Activated CD4-positive, alpha-beta T cell treated with anti-CD3 and anti-CD28 coated beads, Interleukin-2, amount 10 ng/mL, durations not matched to agents 24 days and 14 days (primary cell): ENCODE measurements at places on chromosomes 11 and 22. TPM values are rescaled to one million over a fixed set of nuclear protein-coding genes. Genes with fewer than 3 reads are reported as not detected.

- peaks cover 13% of the 10 kb centered on the region for H3K4me1 ChIP-seq
- no peaks in the 10 kb centered on the region for H3K27me3 ChIP-seq
- DNase-seq, result no peak
- peaks cover 24% of the 10 kb centered on the region for H3K36me3 ChIP-seq
Measured at GRCh38 chr22:45418056-45418769, 4.7 kb downstream of the RIBC2 start.

GRCh38 chr11:9718147-9718546 lies 54.3 kb downstream of the SWAP70 start:
- no peak overlapping the region for H3K27ac ChIP-seq
- H3K36me3 ChIP-seq, result peaks cover 15% of the 10 kb centered on the region
- H3K27me3 ChIP-seq, result no peaks in the 10 kb centered on the region
- peaks cover 20% of the 10 kb centered on the region for H3K4me1 ChIP-seq
- DNase-seq, result no peak

CCDC73 gene
- total RNA-seq, result not detected in 2 replicates

MAJIN gene
- 0.71 TPM in 1 of 2 replicates, not detected in the other for total RNA-seq

HORMAD2 gene
- not detected in 2 replicates for total RNA-seq

GRCh38 chr11:106524436-106524835 lies 447.0 kb downstream of the AASDHPPT start:
- no peaks in the 10 kb centered on the region for H3K36me3 ChIP-seq
- H3K4me1 ChIP-seq, result no peaks in the 10 kb centered on the region
- no peak overlapping the region for H3K27ac ChIP-seq
- H3K27me3 ChIP-seq, result no peaks in the 10 kb centered on the region
- no peak overlapping the region for H3K4me3 ChIP-seq

OR8G1 gene
- not detected in 2 replicates for total RNA-seq

MS4A6A gene
- 0.28 TPM in 1 of 2 replicates, not detected in the other for total RNA-seq

DNA sequence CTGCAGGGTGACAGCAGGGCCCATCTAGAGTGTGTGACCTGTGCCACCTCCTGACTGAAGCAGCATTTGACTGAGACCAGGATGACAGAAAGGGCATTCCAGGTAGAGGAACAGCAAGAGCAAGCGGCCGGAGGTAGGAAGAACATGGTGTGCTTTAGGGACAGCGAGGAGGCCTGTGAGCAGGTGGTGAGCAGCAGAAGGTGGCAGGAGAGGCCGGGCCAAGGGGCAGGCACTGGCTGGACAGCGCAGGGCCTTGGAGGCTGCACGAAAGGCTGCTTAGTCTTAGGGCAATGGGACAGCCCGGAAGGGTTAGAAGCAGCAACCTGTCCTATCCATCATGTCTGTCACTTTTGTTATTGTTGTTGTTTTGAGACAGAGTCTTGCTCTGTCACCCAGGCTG lies 17.6 kb upstream of the LRRC32 start:
- H3K27me3 ChIP-seq, result peaks cover 4% of the 10 kb centered on the region
- no peak overlapping the region for H3K4me3 ChIP-seq
- no peak overlapping the region for H3K27ac ChIP-seq
- no peak for DNase-seq

DNA sequence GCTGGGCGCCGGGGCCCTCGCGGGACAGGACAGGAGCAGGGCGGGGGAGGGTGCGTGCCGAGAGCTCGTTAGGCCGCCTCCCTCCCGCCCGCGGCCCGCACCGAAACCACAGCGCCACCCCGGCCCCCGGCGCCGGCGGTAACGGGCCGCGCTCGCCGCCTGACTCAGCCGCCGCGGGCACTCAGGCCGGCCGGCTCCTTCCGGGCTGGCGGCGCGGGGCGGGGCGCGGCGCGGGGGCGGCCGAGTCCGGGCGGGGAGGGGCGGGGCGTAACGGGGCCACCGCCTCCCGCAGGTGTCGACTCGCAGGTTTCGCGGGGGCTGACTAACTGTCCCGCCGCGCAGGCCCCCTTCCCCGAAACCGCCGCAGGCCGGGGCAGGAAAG lies at the start of gene AP5B1:
AP5B1 (minus strand) TSS at position 207 of the 382 bp plus-strand sequence. CDS start 385 bp downstream, outside the sequence.
- peaks cover 15% of the 10 kb centered on the region for H3K36me3 ChIP-seq
- H3K4me1 ChIP-seq, result peaks cover 30% of the 10 kb centered on the region
- peak; percentile 92 for DNase-seq
- peak within 1 kb of the TSS; percentile 91 for H3K4me3 ChIP-seq
- H3K27me3 ChIP-seq, result peaks cover 23% of the 10 kb centered on the region

GRCh38 chr22:39298241-39298987 lies 21.0 kb downstream of the RPL3 start:
- H3K4me3 ChIP-seq, result no peak overlapping the region
- peaks cover 6% of the 10 kb centered on the region for H3K4me1 ChIP-seq
- H3K36me3 ChIP-seq, result no peaks in the 10 kb centered on the region
- H3K27me3 ChIP-seq, result peaks cover 25% of the 10 kb centered on the region
- no peak for DNase-seq

SAA1 gene
- total RNA-seq, result not detected in 2 replicates

DNA sequence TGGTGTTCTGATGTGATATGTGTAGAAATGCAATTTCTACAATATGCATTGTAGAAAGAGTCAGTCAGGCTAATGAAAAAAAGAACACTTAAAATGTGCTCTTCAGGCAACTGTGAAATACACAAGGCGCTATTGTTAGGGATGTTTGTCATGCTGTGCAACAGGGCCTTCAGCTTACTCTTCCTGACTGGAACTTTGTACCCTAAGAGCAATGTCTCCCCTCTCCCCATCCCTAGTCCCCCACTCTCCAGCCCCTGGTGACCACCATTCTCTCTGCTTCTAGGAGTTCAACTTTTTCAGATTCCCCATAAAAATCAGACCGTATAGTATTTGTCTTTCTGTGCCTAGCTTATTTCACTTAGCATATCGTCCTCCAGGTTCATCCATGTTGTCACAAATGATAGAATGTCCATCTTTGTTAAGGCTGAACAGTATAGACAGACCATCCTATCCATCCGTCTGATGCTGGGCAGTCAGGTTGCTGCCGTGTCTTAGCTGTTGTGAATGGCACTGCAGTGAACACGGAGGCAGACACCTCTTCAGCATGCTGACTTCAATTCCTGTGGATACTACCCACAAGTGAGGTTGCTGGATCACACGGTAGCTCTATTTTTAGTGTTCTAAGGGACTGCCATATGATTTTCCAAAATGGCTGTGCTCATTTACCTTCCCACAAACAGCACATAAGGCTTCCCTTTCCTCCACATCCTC lies 10.7 kb downstream of the NDUFV1 start:
- DNase-seq, result no peak
- H3K36me3 ChIP-seq, result peaks cover 9% of the 10 kb centered on the region
- H3K27me3 ChIP-seq, result no peaks in the 10 kb centered on the region
- no peak overlapping the region for H3K4me3 ChIP-seq

- no peak overlapping the region for H3K27ac ChIP-seq
- H3K36me3 ChIP-seq, result no peaks in the 10 kb centered on the region
- H3K4me1 ChIP-seq, result no peaks in the 10 kb centered on the region
Measured at GRCh38 chr11:103792981-103793468, 243.4 kb upstream of the DDI1 start.

- no peak overlapping the region for H3K4me3 ChIP-seq
- no peaks in the 10 kb centered on the region for H3K27me3 ChIP-seq
- peaks cover 12% of the 10 kb centered on the region for H3K36me3 ChIP-seq
- DNase-seq, result no peak
- no peak overlapping the region for H3K27ac ChIP-seq
- H3K4me1 ChIP-seq, result peaks cover 23% of the 10 kb centered on the region
Measured at GRCh38 chr22:46935506-46936377, 173.3 kb downstream of the TBC1D22A start.

GRCh38 chr11:73576185-73576614 lies 21.7 kb downstream of the FAM168A start:
- no peak for DNase-seq
- H3K36me3 ChIP-seq, result peaks cover 28% of the 10 kb centered on the region
- H3K27me3 ChIP-seq, result no peaks in the 10 kb centered on the region
- H3K4me3 ChIP-seq, result no peak overlapping the region
- peaks cover 23% of the 10 kb centered on the region for H3K4me1 ChIP-seq
- no peak overlapping the region for H3K27ac ChIP-seq

DNA sequence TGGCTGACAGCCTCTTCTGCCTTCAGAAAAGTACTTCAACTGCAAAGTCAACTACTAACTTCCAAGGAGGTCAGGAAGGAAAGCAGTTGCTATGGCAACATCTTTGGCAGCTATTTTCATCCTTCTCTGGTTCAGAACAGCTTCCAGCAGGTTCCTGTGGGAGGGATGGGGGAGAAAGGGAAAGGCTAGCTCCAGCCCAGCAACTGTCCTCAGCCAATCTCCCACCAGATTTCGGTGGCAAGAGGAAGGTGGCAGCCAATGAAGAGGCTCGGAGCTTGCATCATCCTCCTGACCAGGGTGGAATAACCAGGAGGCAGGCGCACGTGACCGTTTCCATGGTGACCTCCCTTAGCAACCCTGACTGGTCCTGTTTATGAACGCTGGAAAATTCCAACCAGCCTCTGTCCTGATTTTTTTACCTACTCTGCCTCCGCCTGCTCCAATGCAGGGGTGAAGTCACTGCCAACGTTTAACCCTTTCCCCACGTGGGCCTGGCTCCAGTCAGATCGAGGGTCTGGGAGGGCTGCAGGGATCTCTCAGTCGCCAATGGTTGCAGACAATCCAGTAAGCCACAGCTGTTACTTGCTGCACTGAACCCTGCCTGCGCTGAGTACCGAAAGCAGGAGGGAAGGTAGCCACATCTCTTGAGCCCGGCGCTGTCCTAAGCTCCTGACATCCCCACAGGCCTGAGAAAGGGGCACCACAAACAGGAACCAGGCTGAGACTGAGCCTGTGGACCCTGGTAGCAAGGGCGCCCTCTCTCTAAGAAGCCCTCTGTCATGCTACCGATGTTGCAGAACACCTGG lies 11.2 kb upstream of the MALAT1 start:
- H3K27ac ChIP-seq, result peak overlapping the region; percentile 84
- no peak overlapping the region for H3K4me3 ChIP-seq
- no peaks in the 10 kb centered on the region for H3K36me3 ChIP-seq
- DNase-seq, result peak; percentile 82
- no peaks in the 10 kb centered on the region for H3K27me3 ChIP-seq

CCT8L2 gene
- total RNA-seq, result not detected in 2 replicates

DNA sequence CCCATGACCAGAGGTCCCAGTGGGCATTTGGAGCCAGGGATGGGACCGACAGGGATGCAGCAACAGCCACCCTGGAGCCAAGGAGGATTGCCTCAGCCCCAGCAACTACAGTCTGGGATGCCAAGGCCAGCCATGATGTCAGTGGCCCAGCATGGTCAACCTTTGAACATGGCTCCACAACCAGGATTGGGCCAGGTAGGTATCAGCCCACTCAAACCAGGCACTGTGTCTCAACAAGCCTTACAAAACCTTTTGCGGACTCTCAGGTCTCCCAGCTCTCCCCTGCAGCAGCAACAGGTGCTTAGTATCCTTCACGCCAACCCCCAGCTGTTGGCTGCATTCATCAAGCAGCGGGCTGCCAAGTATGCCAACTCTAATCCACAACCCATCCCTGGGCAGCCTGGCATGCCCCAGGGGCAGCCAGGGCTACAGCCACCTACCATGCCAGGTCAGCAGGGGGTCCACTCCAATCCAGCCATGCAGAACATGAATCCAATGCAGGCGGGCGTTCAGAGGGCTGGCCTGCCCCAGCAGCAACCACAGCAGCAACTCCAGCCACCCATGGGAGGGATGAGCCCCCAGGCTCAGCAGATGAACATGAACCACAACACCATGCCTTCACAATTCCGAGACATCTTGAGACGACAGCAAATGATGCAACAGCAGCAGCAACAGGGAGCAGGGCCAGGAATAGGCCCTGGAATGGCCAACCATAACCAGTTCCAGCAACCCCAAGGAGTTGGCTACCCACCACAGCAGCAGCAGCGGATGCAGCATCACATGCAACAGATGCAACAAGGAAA lies 27.3 kb upstream of the L3MBTL2 start:
- peaks cover 59% of the 10 kb centered on the region for H3K36me3 ChIP-seq
- peaks cover 11% of the 10 kb centered on the region for H3K4me1 ChIP-seq
- no peak for DNase-seq

TIGD3 gene
- total RNA-seq, result 1.2 and 1.6 TPM in 2 replicates

DNA sequence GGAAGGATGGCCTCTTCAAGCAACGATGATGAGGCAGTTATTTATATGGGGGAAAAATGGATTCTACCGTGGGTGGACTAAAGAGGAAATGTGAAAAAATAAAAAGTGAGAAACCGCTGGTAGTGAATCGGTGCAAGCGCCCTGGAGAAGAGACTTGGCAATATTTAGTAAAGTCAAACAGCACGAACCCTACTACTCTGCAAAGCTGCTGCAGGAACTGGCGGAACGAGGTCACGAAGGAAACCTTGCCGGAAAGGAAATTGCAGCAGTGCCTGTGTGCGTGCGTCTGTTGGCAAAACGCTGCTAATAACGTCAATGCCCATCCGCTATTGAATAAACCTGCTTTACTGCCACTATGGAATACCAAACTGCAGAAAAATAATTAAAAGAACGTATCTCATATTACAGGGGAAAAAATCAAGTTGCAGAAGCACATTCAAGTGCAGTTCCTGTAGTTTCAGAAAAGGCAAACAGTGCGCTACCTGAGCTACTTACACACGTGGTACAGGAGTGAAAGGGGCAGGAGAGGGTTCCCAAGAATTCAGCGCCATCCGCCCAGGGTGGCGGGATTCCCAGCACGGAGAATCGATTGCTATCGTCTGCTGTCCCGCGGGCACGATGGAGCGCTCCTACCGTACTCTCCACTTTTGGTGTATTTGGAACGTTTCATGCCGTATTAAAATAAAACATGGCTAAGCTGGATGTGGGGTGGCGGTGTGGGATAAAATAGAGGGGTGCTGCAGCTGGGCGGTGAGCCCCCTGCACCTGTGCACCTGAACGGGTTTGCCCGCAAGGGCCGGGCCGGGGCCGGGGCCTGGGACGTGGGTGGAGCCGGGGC lies 585 bp upstream of the NADSYN1 start:
- DNase-seq, result peak; percentile 87
- H3K27me3 ChIP-seq, result no peaks in the 10 kb centered on the region
- H3K4me3 ChIP-seq, result peak overlapping the region; percentile 97
- H3K27ac ChIP-seq, result peak overlapping the region; percentile 93
- peaks cover 46% of the 10 kb centered on the region for H3K36me3 ChIP-seq

MIAT gene
- 38.4 and 42.3 TPM in 2 replicates for total RNA-seq

GRCh38 chr11:95455228-95455970 lies 224.4 kb upstream of the SESN3 start:
- peak; percentile 34 for DNase-seq
- peaks cover 9% of the 10 kb centered on the region for H3K4me1 ChIP-seq
- H3K27me3 ChIP-seq, result no peaks in the 10 kb centered on the region
- H3K4me3 ChIP-seq, result no peak overlapping the region
- no peaks in the 10 kb centered on the region for H3K36me3 ChIP-seq

CSF2RB gene
- total RNA-seq, result 5.0 and 5.2 TPM in 2 replicates

OR6T1 gene
- not detected in 2 replicates for total RNA-seq

TMEM191B gene
- total RNA-seq, result not detected in 2 replicates

ESAM gene
- total RNA-seq, result 0.24 TPM in 1 of 2 replicates, not detected in the other

IGSF9B gene
- 90.5 and 91.8 TPM in 2 replicates for total RNA-seq

DNA sequence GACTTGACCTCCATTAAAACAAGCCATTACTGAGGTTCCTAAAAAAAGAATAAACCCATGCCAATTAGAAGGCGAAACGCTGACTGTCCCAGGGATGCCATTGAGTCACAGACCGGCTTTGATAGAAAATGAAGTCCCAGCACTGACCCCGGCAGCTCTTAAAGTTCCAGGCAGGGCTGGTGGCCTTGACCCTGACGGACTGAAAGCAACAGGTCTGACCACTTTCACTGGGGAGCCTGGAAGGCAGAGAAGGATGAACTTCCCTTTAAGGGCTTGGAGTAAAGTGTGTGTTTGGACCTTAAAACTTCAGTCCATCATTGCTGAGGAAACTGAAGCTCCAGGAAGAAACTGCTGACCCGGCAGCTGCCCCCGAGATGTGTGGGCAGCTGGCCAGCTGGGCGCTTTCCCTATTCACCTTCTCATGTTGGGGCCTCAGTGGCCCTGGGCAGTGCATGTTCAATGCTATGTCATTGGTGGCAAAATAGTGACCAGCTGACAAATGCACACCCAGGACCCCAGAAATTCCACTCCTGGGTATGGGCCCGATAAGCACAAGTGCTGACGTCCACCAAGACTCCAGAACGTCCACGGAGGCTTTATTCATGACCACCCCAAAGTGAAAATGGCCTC lies 18.9 kb upstream of the EFCAB6 start:
- no peak overlapping the region for H3K27ac ChIP-seq
- no peak for DNase-seq
- H3K36me3 ChIP-seq, result no peaks in the 10 kb centered on the region
- H3K4me1 ChIP-seq, result no peaks in the 10 kb centered on the region
